Forelimb muscle (tissue), 1 donor: ENCODE measurements at places on chromosomes 5 and 9.

DNA sequence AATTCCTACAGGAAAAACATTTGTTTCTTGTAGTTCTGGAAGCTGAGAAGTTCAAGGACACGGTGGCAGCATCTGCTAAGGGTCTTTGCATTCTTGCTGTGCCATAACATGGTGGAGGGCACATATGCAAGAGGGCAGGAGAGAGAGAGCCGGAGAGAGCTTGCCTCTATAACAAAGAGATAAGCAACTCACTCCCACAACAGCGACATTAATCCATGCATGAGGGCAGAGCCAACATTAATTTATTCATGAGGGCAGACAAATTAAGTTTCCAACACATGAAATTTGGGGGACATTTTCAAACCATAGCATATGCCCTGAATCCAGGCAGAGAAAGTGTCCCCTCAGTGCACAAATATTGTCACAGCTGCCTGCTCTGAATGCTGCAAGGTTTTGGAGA lies 4.4 kb upstream of the GTF3C5 start:
- no peak for DNase-seq

- DNase-seq: no peak
These were observed 17.5 kb downstream of the WHRN start for GRCh38 chr9:114487607-114488300.

GRCh38 chr9:114770991-114771390 lies 34.8 kb downstream of the TNFSF15 start:
- DNase-seq: no peak

DNA sequence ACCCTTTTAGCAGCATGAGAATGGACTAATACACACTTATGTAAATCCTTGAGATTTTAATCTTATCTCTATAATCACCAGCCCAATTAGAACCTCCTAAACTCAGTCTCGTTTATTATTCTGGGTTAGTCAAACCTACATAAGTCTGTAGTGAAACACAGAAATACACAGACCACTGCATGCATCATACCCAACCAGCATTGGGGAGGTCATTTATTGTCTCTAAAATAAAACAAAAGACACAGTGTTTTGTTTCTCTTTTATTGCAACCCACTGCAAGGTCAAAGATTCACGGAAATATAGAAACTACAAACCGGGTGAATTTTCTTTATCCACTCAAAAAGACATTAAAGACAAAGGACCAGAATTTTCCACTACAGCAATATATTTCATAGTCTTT lies 188.1 kb upstream of the EFNA5 start:
- DNase-seq: no peak

GRCh38 chr5:170534177-170534576 lies 30.4 kb downstream of the KCNIP1 start:
- DNase-seq: no peak

DNA sequence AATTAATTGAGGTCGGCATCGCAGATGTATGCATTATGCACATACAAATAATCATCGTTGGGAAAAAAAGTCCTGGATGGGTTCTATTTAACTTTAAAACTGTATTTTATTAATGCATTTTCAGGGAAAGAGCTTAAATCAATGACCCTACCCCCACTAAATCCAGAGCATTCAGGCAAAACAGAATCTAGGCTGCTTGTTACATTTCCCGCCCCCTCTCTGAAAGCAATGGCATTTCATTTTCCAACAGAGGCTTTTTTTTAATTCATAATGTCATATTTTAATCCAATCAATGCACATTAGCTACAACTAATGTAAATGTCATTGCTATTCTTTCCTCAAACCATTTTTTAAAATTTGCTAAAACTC lies 117.4 kb upstream of the GRIA1 start:
- no peak for DNase-seq

DNA sequence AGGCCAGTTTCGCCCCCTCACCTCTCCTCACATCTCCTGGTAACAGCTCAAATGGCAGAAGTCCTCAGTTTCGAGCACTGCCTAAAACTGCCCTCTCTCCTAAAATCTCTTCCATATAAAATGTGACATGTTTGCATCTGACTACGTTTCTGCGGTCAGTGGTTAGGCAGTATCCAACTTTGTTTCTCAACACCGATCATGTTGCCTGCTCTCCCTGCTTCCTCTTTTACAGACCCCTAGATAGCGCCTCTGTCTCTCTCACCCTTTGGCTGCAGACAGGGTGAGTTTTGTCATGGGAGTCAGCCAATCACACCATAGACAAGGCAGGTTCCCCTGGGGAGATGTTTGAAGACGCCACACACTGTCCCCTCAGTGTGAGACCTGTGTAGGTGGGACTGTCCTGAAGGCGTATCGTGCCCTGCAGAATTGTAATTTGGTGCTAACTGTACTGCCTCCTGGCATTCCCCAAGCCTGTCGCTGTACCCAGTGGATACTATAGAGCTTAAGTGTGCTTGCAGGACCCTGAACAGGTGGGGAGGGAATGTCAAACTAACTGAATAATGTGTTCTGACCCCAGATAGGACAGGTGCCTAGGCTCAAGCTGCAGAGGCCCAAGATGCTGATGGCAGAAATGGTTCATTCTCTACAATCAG lies 1.1 kb downstream of the HEXB start:
- no peak for DNase-seq

DNA sequence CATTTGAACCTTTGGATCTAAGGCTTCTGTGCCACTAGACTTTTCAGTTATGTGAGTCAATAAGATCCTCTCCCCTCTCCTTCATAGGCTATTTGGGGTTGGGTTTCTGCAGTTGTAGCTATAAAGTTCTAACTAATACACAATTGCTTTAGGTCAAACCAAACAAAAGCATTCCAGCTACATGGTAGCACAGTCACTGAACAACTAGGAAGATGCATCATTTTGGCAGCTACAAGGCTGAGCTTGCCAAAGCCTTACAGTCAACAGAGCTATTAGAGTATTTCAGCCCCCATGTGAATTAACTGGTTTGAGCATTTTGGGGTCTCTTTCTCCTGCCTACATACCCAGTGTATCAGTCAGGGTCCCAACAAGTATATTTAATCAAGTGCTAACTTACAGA lies 234.6 kb downstream of the ZNF608 start:
- DNase-seq: no peak

DNA sequence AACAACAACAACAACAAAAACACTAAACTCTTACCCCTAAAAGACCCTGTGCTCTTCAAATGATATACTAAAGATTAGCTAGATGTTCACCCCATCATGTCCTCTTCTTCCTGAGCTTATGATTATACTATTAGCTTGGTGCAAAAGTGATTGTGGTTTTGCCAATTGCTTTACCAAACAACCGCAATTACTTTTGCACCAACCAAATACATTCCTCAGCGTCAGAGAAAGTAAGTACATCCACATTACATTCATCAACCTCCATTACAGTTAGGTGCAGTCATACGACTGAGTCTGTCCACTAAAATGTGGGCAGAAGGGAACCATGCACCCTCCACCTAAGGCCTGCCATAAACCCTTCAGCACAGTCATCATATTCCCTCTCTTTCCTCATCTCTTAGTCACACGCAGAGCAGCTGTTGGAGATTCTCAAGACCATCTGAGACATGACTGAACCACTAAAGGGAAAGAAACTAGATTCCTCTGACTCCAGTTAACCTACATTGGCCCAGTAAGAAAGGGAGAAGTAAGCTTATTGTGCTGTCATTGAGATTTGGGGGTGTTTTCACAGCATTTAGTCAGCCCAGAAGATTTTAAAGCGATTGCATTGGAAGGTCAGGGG lies 181.6 kb upstream of the TLE4 start:
- no peak for DNase-seq

GRCh38 chr5:124686239-124687004 lies 60.0 kb downstream of the ZNF608 start:
- DNase-seq: no peak

DNA sequence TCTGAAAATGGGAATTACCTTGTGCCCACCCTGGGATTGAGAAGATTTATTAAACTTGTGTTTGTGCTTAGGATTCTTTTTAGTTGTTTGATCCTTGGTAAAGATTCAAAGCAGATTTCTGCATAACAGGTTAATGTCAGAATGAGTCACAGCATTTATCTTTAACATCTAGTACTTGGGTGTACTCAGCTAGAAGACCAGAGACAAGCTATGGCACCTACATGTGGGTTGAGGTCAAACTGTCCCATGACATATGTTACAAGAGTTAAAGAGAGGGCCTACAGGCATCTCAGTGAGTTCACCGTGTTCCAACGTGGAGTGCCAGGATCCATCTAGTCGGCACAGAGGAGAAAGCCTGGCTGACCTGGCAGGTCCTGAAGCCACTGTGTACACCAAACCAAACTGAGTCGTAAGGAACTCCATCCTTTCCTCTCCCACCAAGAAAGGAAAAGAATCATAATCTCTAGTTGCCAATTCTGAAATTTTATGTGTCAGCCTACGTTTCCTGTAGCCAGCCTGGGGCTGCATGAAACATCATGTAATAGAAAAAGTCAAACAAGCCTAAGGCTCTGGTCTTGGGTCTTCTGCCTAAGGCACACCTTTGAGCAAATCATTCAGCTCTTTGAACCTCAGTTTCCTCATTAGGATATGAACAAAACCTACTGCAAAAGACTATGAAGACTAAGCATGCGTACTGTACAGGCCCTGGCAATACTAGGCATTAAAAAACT lies 73.7 kb downstream of the RCL1 start:
- DNase-seq: no peak

DNA sequence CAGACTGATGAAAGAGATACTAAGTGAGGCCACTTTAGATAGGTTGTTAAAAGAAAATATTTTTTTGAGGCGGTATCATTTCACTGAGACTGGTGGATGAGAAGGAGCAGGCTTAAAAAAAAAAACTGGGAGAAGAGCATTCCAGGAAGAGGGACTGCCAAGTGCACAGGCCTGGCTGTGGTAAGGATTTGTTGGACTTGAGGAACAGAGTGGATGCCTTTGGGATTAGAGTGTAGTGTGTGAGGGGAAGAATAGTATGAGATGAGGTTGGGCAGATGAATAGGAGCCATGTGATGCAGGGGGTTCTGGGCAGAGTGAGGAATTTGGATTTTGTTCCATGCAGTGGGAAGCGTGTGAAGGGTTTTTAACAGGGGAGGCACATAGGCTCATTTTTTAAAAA lies 57.9 kb downstream of the PBX3 start:
- DNase-seq: no peak

GRCh38 chr9:5971740-5972139 lies 43.7 kb downstream of the RANBP6 start:
- no peak for DNase-seq

- no peak for DNase-seq
These were observed 122.9 kb downstream of the CDC42SE2 start for GRCh38 chr5:131386779-131387178.
